ENCODE measurements at places on chromosomes 2 and 18.

DNA sequence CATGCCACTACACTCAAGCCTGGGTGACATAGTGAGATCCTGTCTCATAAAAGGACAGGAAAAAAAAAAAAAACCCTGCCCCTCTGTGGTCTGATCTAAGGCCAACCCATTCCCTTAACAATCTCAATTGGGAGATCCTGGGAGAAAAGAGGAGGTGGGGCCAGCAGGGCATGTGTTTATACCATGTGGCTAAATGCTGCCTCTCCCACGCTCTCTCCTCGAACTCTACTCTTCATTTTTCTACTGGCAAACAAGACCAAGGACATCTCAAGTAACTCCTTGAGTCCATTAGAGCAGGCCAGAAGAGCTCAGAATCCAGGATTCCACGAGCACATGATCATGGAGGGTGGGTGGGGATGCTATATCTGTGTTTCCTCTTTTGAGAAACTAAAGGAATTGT is 16.7 kb upstream of the NEDD4L start:
- no peak for DNase-seq

DNA sequence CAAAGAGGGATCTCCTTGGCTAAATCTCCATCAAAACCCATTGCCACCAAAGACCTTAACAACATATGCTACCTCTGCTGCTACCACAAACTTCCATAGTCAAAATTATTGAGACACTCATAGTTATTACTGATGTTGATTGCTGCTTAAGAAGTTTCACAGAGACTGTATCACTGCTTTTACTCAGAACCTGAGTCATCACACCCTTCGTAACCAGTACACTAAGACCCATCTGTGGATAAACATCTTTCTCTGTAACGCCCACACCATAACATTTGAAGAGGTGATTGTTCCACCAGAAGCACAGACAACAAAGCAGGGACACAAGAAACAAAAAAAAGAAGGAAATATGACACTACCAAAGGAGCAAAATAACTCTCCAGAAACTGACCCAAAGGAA is 1563.1 kb downstream of the LRP1B start:
- no peak for DNase-seq

DNA sequence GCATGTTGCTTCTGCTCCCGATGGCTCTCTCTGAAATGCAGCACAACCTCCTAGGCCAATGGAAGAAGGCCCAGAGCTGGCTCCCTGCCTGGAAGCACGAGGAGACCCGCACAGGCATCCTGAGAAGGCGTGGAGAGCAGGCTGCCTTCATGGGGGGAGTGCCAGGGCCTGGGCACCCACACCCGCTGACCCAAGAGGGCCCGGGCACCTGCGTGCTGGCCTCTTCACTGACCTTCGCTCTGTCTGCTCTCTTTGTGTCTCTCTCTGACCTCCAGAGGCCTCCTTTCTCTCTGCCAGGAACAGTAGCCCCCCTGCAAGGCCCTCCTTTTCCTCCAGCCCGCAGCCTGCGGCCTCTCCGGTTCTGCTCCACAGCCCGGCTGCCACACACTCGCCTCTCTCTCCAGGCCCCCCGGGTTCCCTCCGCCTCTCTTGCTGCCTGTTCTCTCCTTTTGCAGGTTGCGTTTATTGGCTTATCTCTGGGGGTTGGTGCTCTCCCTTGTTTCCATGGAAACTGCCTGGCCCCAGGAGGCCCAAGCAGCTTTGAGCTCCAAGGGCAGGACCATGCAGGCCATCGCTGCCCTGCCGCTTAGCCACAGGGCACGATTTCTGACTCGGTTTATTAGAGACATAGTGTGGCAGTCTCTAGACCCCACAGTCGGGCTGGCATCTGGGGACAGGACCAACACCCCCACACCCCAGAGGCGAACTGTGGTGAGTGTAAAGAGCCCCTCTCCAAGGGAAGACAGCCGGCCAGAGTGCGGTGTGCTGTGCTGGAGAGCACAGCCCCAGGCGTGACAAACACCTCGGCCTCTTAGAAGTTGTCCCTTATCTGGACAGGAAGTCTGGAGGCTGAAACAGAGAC is 1.7 kb downstream of the MZT2B start:
- no peak for DNase-seq

DNA sequence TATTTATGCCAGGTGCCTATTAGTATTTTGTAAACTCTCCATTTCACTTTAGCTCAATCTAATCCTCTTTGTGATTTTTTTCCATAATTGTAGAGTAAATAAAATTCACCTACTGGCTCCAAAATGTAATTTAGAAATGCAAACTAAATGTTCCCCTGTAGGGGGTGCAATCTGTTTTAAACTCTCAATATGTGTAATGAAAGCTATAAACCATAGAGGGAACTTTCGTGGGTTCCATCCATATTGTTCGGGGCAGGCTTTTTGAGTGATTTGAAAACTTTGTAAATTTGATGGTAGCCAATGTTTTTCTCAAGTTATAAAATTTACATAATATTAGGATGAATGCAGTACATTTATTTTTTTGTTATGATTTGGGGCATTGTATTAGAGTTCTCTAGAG is 49.4 kb downstream of the TSPYL6 start:
- DNase-seq: no peak

DNA sequence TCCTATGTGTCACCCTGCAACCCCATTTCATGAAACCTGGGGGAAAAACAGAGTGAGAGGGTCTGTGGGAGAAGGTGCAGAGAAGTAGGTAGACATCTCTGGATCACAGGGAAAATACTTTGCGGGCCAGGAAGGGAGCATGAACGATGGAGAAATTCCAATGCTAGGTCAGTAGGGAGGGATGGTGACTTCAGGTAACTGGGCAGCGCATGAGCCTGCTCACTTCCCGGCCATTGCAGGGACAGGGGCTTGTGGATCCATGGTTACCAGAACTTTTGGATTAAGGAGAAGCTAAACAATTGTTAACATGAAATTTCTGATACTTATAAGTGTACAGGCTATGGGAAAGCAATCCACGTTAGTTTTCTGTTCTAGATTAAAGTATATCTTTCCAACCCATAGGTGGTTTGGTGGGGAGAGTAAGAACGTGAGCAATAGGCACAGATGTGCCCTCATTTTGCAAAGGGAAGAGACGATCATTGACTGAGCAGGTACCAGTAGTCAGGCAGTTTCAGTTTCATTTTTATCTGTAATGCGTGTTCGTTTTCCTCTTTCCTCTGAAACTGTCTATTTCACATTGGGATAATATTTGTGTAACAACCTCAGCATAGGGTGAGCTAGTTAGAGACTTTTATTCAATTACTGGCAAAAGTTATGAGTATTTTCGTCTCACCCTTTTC is 65.0 kb downstream of the NYAP2 start:
- no peak for DNase-seq
